Psoas muscle (tissue), 8 donors: ENCODE measurements at places on chromosomes 11 and 22. TPM values are rescaled to one million over a fixed set of nuclear protein-coding genes. Genes with fewer than 3 reads are reported as not detected.

The VWCE gene
- total RNA-seq: 1.4 TPM

DNA sequence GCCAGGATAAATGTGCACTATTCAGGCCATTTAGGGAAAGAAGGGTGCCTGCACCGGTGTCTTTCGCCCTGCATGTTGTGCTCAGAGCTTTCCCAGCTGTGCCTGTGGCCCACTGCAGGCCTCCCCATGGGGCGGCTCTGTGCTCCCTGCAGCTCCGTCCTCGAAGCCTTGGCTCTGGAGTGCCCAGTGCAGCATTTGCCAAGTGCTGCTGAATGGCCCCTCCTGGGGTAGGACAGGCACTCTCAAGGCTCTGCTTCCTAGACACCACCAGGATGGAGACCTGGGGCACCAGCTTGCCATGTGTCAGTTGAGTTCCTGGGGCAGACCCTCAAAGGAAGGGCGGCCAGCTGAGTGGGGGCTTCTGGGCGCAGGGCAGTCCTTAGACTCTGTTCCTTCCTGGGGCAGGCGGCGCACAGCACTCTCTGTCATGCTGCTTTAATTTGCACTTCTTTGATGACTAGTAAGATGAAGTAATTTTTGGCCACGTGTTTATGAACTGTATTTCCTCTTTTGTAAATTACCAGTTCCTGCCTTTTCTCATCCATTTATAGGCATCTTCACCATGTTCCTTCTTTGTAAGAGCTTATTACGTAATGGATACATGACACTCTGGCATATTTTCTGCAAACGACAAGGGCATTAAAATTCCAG, 32.1 kb upstream of the GNB1L start:
- peaks cover 13% of the 10 kb centered on the region for H3K36me3 ChIP-seq
- no peak overlapping the region for H3K27ac ChIP-seq
- H3K27me3 ChIP-seq: no peaks in the 10 kb centered on the region
- H3K4me3 ChIP-seq: no peak overlapping the region

DNA sequence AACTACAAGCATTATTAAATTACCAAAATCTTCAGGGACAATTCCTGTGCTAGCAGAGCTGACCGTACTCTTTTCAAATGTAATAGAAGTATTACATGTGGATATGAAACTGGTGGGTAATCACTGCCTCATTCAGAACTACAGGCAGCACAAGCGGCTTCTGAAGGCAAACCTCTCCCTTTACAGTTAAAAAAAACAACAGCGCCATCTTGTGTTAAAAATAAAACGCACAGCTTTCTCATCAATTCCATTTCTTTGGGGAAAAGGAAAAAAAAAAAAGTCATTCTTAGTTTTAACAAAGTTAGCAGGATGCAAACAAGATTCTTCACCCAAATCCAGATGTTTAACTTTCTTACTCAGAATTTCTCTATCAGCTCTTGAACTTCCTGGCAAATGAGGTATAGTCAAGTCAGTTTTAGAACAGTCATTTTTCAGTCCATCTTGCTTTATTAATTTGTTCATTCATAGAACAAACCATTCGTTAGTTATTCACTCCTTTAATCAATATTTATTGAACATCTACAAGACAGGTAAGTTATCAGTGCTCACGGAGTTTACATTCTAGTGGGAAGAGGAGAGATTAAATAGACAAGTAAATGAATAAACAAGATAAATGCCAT, 331.8 kb upstream of the MPPED2 start:
- no peaks in the 10 kb centered on the region for H3K27me3 ChIP-seq
- no peak for DNase-seq
- H3K27ac ChIP-seq: no peak overlapping the region
- no peak overlapping the region for H3K4me3 ChIP-seq

GRCh38 chr11:15157606-15158137, 42.9 kb downstream of the INSC start:
- no peak overlapping the region for H3K4me3 ChIP-seq
- H3K27ac ChIP-seq: no peak overlapping the region
- H3K4me1 ChIP-seq: no peaks in the 10 kb centered on the region
- H3K36me3 ChIP-seq: no peaks in the 10 kb centered on the region

The ARHGAP20 gene
- total RNA-seq: 1.2 TPM

The ART1 gene
- 14.5 TPM for total RNA-seq

- no peak for DNase-seq
- H3K36me3 ChIP-seq: no peaks in the 10 kb centered on the region
- H3K4me1 ChIP-seq: peaks cover 33% of the 10 kb centered on the region
- no peaks in the 10 kb centered on the region for H3K27me3 ChIP-seq
- no peak overlapping the region for H3K4me3 ChIP-seq
- H3K27ac ChIP-seq: peak overlapping the region; percentile 98
These were observed 1.7 kb upstream of the CHCHD10 start for GRCh38 chr22:23769321-23769965.

DNA sequence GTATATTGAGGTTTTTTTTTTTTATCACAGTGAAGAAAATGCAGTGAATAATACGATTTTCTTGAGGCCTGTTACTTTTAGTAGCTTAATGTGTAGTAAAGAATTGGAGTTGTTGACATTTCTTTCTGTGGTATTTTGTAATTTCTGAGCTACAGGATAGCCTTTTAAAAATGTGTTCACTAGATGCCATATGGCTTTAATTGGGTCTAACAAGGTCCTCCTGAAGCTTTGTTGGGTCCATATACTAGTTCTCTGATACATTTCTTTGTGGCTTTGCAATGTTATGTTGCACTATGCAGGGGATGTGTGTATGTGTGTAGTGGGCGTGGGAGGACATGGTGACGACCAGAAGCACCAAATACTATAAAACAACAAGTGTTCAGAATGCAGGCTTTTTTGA, 25.1 kb downstream of the FBXO7 start:
- H3K36me3 ChIP-seq: peaks cover 51% of the 10 kb centered on the region
- no peak overlapping the region for H3K27ac ChIP-seq
- no peak overlapping the region for H3K4me3 ChIP-seq

DNA sequence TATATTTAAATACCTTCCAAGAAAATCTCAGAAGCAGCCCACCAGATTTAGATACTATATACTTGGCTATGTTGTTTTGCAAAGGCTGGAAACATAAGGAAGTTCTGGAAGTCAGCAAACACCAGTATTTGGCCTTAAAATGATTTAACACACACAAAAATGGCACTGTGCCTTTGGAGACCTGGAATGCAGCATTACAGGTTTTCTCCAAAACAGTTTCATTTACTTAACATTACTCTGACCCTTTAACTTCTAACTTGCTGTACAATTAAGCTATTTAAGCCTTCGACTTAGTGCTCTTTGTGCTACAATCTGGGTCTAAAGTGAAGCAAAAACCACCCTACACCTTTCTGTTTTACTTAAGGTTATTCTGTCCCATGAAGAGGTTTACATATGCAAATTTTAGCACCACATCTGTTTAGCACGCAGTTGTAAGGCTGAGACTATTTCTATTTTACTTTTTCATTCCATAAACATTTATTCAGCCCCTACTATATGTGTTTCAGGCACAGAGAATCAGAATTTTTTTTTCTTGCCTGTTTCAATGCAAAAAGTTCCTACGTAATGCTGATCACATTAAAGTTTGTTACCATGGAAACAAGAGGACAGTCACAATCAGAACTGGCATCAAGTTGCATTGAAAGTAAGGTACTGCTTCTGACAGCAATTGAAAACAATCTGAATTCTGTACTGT, 70.3 kb downstream of the MAML2 start:
- no peak overlapping the region for H3K27ac ChIP-seq
- no peaks in the 10 kb centered on the region for H3K36me3 ChIP-seq
- no peaks in the 10 kb centered on the region for H3K27me3 ChIP-seq
- no peaks in the 10 kb centered on the region for H3K4me1 ChIP-seq

- H3K36me3 ChIP-seq: peaks cover 19% of the 10 kb centered on the region
- H3K27ac ChIP-seq: no peak overlapping the region
- H3K4me3 ChIP-seq: no peak overlapping the region
- DNase-seq: no peak
These were observed 75.0 kb downstream of the PPP2R1B start for GRCh38 chr11:111691176-111691575.

The DDT gene
- total RNA-seq: 57.3 TPM

The ZP1 gene
- total RNA-seq: not detected

GRCh38 chr11:115183830-115184229, 320.4 kb downstream of the CADM1 start:
- no peaks in the 10 kb centered on the region for H3K27me3 ChIP-seq
- no peak overlapping the region for H3K27ac ChIP-seq
- H3K4me1 ChIP-seq: peaks cover 31% of the 10 kb centered on the region
- no peak for DNase-seq

GRCh38 chr11:26792941-26793340, 71.1 kb upstream of the SLC5A12 start:
- H3K4me3 ChIP-seq: no peak overlapping the region
- H3K36me3 ChIP-seq: no peaks in the 10 kb centered on the region
- DNase-seq: no peak
- H3K4me1 ChIP-seq: no peaks in the 10 kb centered on the region

- peaks cover 21% of the 10 kb centered on the region for H3K27me3 ChIP-seq
- no peak overlapping the region for H3K4me3 ChIP-seq
- DNase-seq: no peak
- H3K27ac ChIP-seq: no peak overlapping the region
- H3K4me1 ChIP-seq: no peaks in the 10 kb centered on the region
These were observed 1.0 kb downstream of the B4GALNT4 start for GRCh38 chr11:370070-370941.

- no peaks in the 10 kb centered on the region for H3K27me3 ChIP-seq
- peaks cover 20% of the 10 kb centered on the region for H3K4me1 ChIP-seq
- H3K36me3 ChIP-seq: no peaks in the 10 kb centered on the region
- DNase-seq: peak; percentile 86
These were observed 46.6 kb downstream of the CWC15 start for GRCh38 chr11:94926698-94927237.

The GLYAT gene
- total RNA-seq: not detected
